T-helper 22 cell (primary cell): ENCODE measurements at places on chromosomes 11 and 22.

- DNase-seq: no peak
Measured at GRCh38 chr11:78467370-78467769, 49.8 kb upstream of the GAB2 start.

DNA sequence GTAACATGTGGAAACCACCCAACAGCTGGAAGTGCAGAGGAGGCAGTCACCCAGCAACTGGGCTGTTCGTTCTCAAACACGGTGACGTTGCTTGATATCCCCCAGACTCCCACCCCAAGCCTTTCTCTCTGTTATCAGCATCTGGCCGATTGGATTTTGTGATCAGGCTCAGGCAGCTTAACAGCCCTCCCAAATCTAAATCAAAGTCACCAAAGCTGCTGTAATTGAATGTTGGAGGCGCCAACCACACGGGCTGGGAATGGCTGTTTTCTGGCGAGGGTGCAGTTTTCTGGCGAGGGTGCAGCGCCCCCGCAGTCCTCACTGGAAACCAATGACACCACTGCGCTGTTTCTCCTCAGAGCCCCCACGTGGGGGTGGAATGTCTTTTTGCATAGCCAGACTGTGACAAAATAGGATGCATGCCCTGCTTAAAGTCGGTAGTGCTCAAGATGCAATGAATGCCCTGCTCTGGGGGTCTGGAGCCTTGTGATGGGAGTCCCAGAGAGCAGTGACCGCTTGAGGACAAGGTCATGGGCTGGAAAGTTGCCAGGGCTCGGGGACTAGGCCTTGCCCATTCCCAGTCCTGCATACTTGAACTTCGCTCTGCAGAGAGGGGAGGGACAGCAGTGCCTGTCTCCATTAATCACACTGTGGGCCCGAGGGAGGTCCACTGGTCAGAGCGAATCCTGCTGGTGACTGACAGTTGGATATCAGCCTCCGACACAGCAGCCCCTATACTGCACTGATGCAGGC is 105.3 kb downstream of the MORC2 start:
- no peak for DNase-seq

GRCh38 chr11:122642472-122642922 is 13.0 kb upstream of the UBASH3B start:
- no peak for DNase-seq

DNA sequence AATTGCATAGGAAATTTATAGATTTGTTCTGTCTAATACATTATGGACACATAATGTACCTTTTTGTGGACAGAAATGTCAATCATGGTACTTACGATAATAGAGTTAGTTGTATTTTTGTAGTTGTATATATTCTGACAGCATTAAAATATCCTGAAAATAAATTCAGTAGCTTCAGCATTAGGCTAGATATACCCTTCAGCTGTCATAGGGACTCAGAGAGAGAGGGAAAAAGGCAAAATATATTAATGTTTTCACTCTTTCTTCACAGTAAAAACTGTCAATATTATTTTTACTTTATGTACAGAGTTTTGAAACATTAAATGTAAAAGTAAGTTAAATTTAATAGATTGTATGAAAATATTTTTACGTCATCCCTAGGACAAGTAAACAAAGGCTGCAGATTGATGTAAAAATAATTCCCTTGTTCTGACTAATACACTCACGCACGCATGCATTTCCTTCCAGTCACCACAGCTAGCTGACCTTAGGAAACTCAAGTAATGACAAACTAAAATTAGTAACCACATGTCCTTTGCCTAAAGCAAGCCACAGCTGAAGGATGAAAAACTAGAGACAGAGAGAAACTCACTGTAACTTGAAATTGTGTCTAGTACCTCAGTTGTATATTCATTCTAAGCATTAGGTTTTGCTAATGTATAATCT is 104.7 kb upstream of the CARD18 start:
- DNase-seq: no peak

GRCh38 chr22:47596176-47596690 is 833.8 kb downstream of the TBC1D22A start:
- DNase-seq: no peak

DNA sequence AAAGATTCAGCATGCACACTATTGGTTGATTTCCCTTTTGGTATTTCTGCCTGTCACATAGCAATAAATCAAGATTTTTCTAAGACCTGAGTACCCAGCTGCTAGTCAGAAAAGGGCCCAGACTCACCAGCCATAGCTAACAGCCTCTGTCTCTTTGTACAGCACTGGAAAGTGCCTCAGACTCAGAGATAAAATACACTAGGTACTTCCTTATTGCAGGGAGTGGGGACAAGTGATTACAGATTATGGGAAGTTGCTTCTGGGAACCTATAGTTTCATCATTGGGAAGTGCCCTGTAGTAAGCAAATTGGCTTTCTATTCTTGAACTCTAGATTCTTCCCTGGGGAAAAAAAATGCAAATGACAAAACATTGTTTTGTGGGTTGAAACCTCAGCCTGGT is at the start of gene CASP5:
TSS of gene CASP5 (minus strand) at position 166 of the 400 bp plus-strand sequence. CDS start at position 134, 32 bp downstream.
- no peak for DNase-seq

- DNase-seq: no peak
Measured at GRCh38 chr22:35930933-35931332, 97.7 kb downstream of the RBFOX2 start.

DNA sequence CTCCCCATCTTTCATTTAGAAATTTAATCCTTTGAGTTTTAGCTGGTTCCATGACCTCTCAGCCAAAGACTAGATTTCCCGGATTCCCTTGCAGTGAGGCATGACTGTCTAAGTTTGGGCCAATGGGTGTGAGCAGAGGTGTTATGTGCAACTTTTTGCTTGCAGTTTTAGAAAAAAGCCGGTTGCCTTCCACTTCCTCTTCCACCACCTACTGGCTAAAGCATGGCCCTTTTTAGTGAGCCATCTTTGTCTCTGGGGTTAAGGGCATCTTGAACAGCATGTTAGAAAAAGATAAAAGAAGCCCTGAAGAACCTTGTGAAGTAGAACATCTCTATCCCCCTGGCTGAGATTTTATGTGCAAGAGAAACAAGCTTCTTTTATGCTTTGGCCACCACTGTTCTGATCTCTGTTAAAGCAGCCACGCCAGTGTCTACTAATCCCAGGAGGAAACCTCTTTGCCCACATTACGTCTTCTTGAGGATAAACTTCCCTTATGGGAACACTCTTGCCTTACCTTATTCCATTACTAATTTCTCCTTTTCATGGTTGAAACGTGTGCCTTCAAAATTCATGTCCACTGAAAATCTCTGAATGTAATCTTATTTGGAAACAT is 279.9 kb downstream of the TENM4 start:
- DNase-seq: no peak

GRCh38 chr11:126281666-126282175 is 1.2 kb upstream of the TIRAP start:
- DNase-seq: no peak

GRCh38 chr11:72752088-72752914 is at the start of gene ARAP1:
ARAP1 (minus strand) TSS chr11:72752408; CDS start chr11:72727128, 25,280 bp downstream.
- DNase-seq: peak; percentile 78

DNA sequence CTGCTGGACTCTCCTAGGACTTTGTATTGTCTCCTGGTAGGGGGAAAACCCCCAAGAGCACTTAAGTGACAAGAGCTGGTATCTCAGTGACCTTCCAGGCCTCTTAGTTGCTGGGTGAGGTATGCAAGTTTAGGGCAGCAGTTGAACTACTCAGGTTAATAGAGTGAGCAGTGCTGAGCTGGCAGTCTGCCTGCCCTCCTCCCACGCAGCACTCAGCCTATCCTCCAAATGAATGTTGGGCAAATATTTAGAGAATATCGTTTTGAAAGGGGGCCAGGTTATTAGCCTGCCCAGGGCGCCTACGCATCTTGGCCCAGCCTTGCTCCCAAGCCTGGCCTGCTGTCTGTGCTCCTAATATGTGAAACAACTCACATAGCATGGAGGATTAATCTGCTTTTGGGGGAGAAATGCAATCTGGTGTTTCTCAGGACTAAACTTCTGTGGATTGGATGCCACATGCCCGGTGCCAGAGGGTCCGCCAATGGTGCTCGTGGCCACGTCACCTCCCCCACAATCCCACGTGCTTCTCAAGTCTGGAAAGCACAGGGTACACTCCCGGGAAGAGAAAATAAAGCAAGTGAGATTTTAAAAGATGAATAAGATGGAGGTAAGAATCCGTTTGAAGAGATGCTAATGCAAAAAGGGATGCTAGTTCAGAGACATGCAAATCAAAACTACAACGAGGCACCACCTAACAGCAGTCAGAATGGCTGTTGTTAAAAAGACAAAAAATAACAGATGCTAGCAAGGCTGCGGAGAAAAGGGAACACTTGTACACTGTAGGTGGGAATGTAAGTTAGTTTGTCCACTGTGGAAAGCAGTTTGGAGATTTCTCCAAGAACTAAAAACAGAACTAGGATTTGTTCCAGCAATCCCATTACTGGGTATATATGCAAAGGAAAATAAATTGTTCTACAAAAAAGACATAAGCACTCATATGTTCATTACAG is 67.7 kb downstream of the SPON1 start:
- DNase-seq: no peak

DNA sequence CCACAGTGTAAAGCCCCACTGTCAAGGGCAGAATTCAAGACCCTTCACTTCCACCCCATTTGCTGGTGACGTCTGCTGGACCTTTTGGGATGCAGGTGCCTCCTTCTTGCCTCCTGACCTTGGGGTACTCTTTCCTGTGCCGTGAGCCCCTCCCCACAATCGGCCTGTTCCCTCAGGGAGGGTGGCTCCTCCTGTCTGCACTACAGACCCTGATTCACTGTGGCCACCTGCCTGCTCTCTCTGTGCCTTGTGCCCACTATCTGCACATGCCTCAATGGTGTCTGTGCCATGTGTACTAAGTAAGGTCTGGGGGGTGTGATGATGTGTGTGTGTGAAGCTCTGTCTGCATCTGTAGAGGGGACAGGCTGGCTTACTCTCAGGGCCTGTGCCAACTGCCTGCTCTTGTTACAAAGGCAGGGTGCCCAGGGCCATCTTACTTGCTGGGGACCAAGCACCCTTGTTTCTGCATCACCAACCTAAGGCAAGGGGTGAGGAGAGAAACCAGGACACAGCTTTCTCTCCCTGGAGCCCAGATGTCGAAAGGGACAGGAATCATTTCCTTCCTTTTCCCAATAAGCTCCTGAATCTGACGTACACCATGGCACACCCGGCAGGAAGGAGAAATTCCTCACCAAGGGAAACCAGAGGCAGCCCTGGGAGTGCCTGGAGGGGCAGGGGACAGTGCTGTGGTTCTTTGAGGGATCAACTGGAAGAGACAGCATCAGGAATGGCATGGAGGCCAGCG is 3.7 kb downstream of the PPM1F start:
- no peak for DNase-seq

DNA sequence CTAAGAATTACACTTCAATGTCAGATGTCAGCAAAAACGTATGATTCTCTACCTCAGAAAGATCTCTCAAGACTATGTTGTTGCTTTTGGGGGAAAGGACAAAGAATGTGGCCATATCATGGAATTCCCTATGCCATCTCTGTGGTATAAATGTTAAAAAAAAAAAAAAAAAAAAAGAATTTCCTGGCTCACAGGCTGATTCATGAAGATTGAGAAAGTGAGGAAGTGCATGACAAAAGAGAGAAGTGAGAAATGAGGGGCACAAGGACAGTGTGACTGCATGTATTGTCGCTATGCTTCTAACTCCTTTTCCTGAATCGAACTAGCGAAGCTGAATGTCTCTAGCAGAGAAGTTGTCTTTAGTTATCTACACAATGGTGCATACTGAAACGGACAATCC is 80.6 kb upstream of the CARD18 start:
- no peak for DNase-seq

GRCh38 chr11:100739666-100740065 is 52.6 kb downstream of the ARHGAP42 start:
- no peak for DNase-seq

- peak; percentile 20 for DNase-seq
Measured at GRCh38 chr11:33005175-33005574, 10.5 kb upstream of the DEPDC7 start.

GRCh38 chr11:76107971-76108370 is 98.3 kb downstream of the WNT11 start:
- DNase-seq: no peak

DNA sequence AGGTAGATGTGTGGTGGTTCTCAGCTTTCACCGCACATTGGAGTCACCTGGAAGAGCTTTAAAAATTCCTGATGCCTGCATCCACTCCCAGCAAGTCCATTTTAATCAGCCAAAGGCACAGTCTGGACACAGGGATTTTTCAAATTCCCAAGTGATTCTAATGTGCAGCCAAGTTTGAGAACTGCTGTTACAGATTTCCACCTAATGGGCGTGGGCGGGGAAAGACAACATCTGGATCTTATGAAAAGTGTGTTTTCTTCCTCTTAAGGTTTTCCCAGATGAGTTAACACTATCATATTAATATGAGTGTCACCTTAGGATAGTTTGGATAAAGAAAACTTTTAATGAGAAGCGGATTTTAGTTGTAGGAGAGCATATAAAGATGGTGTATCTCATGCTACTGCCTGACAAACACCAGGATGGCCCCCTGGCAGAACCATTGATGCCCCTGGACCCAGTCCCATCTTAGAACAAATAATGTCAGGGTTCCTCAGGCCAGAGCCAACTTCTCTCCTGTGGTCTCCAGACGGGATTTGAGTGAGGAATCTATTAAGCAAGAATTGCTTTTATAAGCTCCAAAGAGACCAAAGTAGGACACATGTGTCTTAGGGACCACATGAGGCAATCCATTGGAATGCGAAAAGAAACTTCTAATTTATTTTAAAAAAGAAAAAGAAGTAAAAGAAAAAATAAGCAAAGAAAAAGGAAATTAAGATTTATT is 31.9 kb downstream of the POU2AF1 start:
- no peak for DNase-seq

DNA sequence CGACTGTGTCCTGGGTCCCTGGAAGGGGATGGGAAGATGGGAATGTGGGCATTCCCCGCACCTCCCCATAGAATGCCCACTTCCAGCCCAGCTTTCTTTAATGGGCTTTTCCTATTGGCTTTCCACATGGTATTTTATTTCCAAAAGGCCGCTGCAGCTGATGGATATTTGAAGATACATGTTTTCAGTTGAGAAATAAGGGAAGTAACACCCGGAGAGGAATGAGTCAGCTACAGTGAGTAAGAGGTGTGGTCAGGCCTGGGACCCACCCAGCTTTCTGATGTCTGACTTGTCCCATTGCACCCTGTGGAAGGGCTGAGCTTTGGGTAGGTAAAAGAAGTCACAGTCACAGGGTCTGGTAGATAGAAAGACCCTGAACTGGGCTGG is 476.9 kb downstream of the MIAT start:
- DNase-seq: no peak

GRCh38 chr11:95498722-95499425 is 267.9 kb upstream of the SESN3 start:
- no peak for DNase-seq

- no peak for DNase-seq
Measured at GRCh38 chr22:23548501-23549197, 31.4 kb downstream of the IGLL1 start.

DNA sequence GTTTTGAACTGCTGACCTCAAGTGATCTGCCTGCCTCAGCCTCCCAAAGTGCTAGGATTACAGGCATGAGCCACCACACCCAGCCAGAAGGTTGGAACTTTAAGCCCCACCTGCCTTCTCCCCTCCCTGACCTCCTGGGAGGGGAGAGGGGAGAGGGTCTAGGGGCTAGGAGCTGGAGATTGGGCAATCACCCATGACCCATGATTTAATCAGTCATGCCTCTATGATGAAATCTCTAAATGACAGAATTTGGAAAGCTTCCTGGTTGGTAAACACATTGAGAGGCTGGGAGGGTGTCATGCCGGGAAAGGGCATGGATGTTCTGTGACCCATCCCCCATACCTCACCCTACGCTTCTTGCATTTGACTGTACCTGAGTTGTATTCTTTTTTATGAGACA is 17.1 kb upstream of the TFIP11 start:
- DNase-seq: no peak
